NCI-H2227 treated with DMSO at 0.1 percent for 48 hours (cell line): ENCODE measurements at places on chromosomes 4 and X.

DNA sequence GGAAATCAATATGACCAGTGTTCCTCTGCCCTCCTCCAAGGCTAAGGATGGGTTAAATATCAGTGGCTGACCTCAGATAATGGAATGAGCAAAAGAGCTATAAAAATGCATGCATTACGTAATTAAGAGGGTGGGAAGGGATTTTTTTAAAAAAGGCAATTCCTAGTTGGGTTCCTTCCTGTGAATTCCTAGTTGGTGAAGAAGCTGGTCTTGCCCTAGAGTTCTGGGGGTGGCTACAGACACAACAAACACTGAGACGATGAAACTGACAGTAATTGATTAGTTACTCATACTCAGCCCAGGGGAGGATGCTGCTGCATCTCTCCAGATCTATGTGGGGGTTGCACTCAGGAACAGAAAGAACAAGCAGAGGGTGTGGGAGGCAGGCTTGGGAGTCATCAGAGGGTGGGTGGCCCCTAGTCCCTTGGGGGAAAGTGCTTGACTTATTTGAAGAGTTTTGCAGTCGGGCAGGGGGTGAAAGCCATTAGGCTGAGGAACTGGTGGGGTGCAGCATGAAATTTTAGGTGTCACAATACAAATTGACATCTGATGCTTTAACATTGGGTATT lies 662.0 kb upstream of the FRG1 start:
- no peak for DNase-seq

DNA sequence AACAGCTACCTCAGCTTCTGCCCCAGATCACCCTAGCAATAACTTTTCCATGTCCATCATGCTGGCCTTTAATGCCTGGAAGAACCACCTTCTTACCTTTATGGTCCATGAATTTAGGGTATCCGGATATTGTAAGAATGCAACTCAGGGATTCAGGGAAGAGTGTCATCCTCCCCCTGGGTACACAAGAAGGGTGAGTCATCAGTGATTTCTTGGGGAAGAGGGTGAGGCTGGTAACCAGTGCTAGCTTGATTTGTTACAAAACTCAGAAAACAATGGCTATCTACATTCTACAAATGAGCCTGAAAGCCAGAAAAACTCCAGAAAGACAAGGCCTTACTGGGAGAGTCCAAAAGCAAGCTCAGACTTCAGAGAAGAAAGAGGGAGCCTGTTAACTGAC lies 10.4 kb upstream of the NALF2 start:
- no peak for DNase-seq

- no peak for DNase-seq
Observed at GRCh38 chrX:66680451-66680850, 41.6 kb upstream of the EDA2R start.

DNA sequence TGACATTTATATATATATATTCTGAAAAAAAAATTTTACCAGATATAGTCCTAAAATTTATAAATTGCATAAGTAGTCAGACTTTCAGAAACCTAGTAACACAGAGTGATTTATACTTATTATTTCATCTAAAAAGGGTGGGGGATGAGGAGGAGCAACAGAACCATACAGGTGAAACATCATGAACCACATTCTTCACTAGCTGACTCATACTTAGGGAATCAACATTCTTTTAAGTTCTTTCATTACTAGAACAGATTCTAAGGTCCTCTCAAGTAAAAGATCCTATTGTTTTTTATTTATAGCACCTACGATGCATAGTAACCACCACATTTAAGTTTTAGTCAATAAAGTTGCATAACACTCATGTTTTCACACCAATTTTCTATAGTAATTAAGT lies 166.1 kb downstream of the LRBA start:
- no peak for DNase-seq

GRCh38 chr4:100790836-100791615 lies 273.2 kb upstream of the EMCN start:
- no peak for DNase-seq
